ENCODE measurements at places on chromosomes 12 and 14. TPM values are rescaled to one million over a fixed set of nuclear protein-coding genes. Genes with fewer than 3 reads are reported as not detected.

LPAR5 gene
- total RNA-seq, result 1.4 TPM

IL23A gene
- 0.23 TPM for total RNA-seq

DNA sequence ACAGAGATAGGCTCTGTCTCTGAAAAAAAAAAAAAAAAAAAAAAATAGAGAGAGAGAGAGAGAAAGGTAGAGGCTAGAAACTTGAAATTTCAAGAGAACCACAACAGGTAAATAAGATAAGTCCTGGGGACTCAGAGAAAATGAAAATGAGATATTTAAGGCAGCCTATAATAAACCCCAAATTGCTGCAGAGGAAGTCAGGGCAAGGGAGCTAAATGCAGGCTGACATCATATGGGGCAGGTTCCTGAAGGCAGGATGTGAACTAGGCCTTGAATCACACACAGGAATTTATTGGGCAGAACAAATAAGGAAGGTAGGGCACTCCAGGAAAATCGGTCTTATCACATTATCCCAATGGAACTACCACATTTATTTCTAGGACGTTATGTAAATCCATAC, 54.9 kb upstream of the NUDT4 start:
- no peaks in the 10 kb centered on the region for H3K27me3 ChIP-seq
- no peak for DNase-seq
- H3K27ac ChIP-seq, result no peak overlapping the region
- H3K4me3 ChIP-seq, result no peak overlapping the region
- no peaks in the 10 kb centered on the region for H3K36me3 ChIP-seq

GRCh38 chr12:132774159-132774558, 12.5 kb upstream of the ANKLE2 start:
- H3K36me3 ChIP-seq, result no peaks in the 10 kb centered on the region
- DNase-seq, result no peak
- H3K27ac ChIP-seq, result peak overlapping the region; percentile 48
- no peak overlapping the region for H3K4me3 ChIP-seq
- H3K27me3 ChIP-seq, result no peaks in the 10 kb centered on the region

DNA sequence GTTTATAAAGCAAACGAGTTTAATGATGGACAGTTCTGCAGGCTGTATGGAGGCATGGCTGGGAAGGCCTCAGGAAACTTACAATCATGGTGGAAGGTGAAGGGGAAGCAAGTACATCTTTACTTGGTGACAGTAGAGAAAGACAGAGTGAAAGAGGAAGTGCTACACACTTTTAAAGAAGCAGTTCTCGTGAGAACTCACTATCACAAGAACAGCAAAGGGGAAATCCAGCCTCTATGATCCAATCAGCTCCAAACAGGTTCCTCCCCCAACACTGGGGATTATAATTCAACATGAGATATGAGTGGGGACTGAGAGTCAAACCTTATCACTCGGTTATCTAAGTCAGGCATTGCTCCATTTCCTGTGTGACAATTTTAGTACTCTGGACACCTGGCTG, 189.9 kb upstream of the CNTN1 start:
- DNase-seq, result no peak
- no peak overlapping the region for H3K27ac ChIP-seq
- no peaks in the 10 kb centered on the region for H3K4me1 ChIP-seq
- H3K4me3 ChIP-seq, result no peak overlapping the region

GRCh38 chr12:15307079-15307478, 15.2 kb upstream of the PTPRO start:
- H3K4me1 ChIP-seq, result no peaks in the 10 kb centered on the region
- DNase-seq, result no peak
- H3K36me3 ChIP-seq, result no peaks in the 10 kb centered on the region
- H3K4me3 ChIP-seq, result no peak overlapping the region
- H3K27me3 ChIP-seq, result no peaks in the 10 kb centered on the region

DNA sequence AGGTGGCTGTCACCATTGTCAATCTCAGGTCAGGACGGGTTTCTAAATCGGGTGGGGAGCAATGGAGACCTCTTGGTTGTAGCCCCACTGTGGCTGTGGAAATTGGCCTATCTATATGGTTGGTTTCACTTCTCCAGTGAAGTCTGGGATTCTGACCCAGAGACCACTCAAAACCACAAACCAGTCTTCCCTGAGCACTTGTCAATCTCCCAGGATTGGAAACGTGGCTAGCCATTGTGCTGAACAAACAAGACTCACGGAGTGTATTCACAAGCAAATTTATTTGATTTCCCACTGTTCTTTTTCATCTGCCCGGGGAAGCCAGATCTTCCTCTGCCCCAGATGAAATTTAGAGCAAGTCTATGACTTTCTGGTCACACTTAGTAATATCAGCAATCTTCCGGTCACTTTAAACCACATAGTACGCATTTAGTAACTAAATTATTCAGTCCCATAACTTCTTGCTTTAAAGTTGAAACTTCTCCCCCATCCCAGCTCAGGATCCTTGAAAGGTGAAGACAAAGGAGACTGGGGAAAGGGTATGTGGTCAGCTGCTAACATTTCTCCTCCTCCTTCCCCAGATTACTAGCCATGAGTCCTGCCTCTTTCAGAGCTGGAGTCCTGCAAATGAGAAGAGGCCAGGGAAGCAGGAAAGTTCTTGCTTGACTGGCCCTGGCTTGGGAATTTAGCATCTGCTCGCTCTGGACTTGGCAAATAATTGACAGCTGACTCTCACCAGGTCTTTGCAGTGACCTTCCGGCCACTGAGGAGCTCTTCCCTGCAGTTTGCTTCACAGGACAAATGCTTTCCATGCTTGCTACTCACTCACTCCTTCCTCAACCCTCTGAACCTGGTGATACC, 123.2 kb upstream of the MAX start:
- no peaks in the 10 kb centered on the region for H3K27me3 ChIP-seq
- H3K4me3 ChIP-seq, result no peak overlapping the region
- H3K36me3 ChIP-seq, result no peaks in the 10 kb centered on the region

DNA sequence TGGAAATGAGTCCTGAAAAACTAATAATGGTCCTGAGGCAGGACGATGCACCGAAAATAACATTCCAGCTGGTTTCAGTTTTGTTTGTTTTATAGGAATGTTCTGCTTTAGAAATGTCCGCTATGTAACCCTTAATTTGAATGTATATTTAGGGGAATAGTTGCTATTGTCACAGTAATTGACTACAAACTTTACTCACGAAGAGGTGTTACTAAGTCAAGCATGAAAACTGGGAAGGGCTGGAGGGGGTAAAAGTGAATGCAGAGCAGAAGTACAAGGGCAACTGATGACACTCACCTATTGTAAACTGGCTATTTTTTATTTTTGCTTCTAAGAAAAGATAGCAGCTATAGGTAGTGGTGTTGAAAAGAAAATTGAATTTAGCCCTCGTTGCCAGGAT, 230.7 kb upstream of the SYT10 start:
- no peaks in the 10 kb centered on the region for H3K27me3 ChIP-seq
- no peak for DNase-seq
- H3K27ac ChIP-seq, result no peak overlapping the region

DNA sequence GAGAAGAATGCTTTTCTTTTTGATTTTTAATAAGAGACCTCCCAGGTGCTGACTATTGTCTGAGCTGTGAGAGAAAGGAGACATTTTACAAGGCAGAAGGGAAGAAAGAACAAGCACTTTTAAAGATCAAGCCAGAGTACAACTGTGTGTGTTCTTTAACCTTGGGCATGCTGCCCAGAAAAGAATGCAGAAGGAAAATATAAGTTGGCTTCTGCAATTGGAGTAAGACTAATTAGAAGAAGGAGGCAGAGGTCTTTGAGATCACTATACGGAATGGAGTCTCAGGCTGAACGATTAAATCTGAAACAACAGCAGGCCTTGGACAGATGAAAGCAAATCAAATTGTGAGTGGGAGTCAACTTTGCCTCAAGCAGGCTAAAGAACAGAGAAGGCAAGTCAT, 230.5 kb downstream of the ATP23 start:
- no peak overlapping the region for H3K4me3 ChIP-seq
- peaks cover 1% of the 10 kb centered on the region for H3K4me1 ChIP-seq
- H3K27ac ChIP-seq, result no peak overlapping the region
- H3K36me3 ChIP-seq, result no peaks in the 10 kb centered on the region
- no peak for DNase-seq

GRCh38 chr14:102872020-102872419, 50.4 kb upstream of the AMN start:
- H3K27ac ChIP-seq, result no peak overlapping the region
- H3K27me3 ChIP-seq, result no peaks in the 10 kb centered on the region
- no peaks in the 10 kb centered on the region for H3K36me3 ChIP-seq
- no peak for DNase-seq

Measured in ovary (tissue), 10 donors.